H7 (cell line): ENCODE measurements at places on chromosomes 4 and X.
A peak's percentile ranks its signal among the peaks of the same experiment; 100 is the strongest.

GRCh38 chr4:183830438-183830985, 74.6 kb upstream of the STOX2 start:
- no peak for DNase-seq

- DNase-seq, result no peak
Observed at GRCh38 chr4:109977854-109978501, 65.3 kb downstream of the EGF start.

DNA sequence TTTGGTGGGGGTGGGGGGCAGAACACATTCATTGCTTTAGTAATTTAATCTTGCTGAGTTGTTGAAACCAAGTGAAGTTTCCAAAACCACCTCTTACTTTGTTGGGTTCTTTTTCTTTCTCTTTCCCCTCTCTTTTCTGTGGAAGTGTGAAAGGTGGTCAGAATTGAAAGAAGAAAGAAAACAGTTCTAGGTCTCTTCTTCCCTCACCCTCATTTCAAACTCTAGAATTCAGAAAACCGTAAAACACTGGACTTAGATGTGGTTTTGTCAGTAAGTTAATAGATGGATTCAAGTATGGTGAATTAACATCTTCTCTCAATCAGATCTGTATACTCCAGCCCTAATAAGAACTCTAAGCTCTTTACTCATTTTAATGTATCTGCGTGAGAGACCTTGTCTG, 23.7 kb downstream of the PLP1 start:
- DNase-seq, result no peak

GRCh38 chr4:70855464-70855863, 15.8 kb upstream of the GRSF1 start:
- no peak for DNase-seq

GRCh38 chr4:2905544-2905943, 57.7 kb downstream of the NOP14 start:
- no peak for DNase-seq

DNA sequence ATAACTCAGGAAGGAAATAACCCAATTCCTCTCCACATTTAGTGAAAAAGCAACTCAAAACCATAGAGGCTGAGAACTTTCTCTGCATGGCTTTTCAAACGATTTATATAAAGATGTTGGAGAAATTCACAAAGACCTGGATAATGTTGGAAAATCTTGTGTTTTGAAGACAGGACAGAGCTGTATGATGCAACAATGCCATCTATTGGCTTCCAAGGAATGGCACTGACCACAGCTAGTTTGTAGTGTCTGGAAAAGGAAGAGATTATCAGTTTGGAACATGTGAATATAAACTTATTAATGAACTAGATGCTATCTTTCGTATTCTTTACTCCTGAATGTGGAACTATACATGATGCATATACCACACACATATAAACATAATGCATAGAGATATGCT, 503.6 kb downstream of the IL1RAPL1 start:
- no peak for DNase-seq

DNA sequence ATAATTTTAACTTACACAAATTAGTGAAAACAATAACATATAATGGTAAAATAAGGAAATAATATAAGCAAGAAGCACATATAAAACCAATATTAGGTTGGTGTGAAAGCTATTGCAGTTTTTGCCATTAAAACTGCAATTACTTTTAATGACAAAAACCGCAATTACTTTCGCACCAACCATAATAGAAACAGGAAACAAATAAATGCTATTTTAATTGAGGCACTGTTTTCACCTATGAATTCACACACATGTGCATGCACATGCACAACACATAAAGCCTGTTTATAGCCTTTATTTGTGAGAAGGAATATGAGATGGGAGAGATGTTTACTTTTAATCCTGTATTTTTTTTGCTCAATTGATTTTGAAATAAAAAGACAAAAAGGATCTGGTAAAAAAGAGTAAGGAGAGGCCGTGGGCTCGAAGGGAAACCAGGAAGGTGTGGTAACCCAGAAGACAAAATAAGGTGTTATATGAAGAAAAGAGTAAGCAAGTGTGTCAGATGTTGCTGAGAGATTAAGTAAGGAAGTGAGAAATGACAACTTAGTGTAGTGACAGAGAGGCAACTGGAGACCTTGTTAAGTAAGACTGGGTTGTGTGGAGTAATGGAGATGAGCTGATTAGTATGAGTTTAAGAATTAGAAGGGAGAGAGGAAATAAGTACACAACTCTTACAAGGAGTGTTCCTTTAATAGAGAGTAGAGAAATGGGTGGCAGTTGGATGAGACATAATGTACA, 69.0 kb downstream of the KLHL13 start:
- no peak for DNase-seq

- DNase-seq, result peak; percentile 75
Observed at GRCh38 chr4:1910643-1911042, 39.5 kb downstream of the NSD2 start.

- no peak for DNase-seq
Observed at GRCh38 chr4:102524691-102525090, 23.5 kb downstream of the NFKB1 start.

- DNase-seq, result peak; percentile 4
Observed at GRCh38 chr4:175891851-175892250, 79.8 kb upstream of the GPM6A start.

GRCh38 chr4:42078184-42078801, 74.2 kb downstream of the BEND4 start:
- DNase-seq, result no peak

GRCh38 chrX:456551-457291, 70.0 kb upstream of the PPP2R3B start:
- no peak for DNase-seq

- DNase-seq, result no peak
Observed at GRCh38 chr4:91359041-91360031, 944.4 kb upstream of the GRID2 start.

DNA sequence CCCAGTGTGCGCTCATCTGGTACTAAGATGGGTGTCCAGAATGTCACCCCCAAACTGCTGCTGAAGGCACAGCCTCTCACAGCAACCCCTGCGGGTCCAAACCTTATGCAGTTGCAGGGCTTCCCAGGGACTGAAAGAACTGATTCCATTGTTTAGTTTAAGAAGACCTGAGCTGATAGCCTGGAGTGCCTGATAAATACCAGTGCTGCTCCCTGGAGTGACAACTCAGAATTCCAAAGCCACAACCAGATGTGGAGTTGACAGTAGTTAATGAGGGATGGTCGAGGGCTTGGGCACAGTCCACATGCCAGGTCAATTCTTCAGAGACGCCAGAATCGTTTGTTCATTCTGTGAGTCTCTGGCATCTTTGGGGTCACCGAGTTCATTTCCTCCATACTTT, 71.2 kb downstream of the LNX1 start:
- peak; percentile 27 for DNase-seq

DNA sequence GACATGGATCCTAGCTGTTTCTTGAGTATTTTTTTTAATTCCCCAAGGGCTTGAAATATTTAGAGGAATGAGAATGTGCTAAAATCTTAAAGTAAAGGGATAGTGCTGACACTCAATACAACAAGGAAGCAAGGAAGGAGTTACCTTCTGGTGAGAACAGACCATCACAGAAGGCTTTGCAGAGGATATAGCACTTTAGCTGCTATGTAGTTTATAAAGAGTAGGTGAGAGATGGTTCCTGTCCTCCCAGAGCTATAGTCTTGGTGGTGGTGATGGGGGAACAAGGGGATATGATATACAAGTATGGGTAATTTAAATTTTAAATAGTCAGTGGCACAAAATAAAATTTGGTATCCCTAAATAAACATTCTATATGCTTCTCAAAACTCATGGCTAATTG, 47.6 kb downstream of the MTHFD2L start:
- DNase-seq, result no peak
